ENCODE measurements at places on chromosomes 2 and 18. TPM values are rescaled to one million over a fixed set of nuclear protein-coding genes. Genes with fewer than 3 reads are reported as not detected.

PLCD4 gene
- 0.99 TPM for total RNA-seq

CLIP4 gene
- total RNA-seq: 33.6 TPM

MFF gene
- total RNA-seq: 88.0 TPM

G6PC2 gene
- not detected for total RNA-seq

EML6 gene
- 0.77 TPM for total RNA-seq

FBXO41 gene
- 0.55 TPM for total RNA-seq

TNP1 gene
- not detected for total RNA-seq

RND3 gene
- 26.9 TPM for total RNA-seq

GKN1 gene
- total RNA-seq: not detected

TRIM43 gene
- not detected for total RNA-seq

IL36G gene
- not detected for total RNA-seq

TLX2 gene
- not detected for total RNA-seq

ABCG8 gene
- total RNA-seq: not detected

DCC gene
- not detected for total RNA-seq

ANKRD23 gene
- 14.4 TPM for total RNA-seq

CXCR4 gene
- 3.2 TPM for total RNA-seq

POTEE gene
- not detected for total RNA-seq
